NCI-H1092 treated with DMSO at 0.1 percent for 48 hours (cell line): ENCODE measurements at places on chromosomes 3 and 15.

- no peak for DNase-seq
Measured at GRCh38 chr3:105553851-105554250, 187.1 kb downstream of the ALCAM start.

DNA sequence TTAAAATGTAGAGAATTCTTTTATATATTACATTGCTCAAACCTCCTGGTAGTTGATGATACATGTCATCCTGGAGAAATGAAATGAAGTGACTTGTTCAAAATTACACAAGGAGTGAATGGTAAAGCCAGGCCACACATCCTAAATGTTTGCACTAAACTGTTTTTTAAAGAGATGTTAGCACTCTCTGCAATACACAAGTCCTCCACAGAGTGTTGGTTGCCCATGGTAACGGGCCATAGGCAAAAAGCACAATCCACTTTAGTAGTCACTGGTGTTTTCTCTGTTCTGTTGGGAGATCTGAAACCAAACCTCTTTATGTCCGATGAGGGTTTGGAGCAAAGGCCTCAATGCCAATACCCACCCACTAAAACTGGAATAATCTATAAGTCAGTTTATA, 907.4 kb downstream of the NTRK3 start:
- DNase-seq, result no peak

DNA sequence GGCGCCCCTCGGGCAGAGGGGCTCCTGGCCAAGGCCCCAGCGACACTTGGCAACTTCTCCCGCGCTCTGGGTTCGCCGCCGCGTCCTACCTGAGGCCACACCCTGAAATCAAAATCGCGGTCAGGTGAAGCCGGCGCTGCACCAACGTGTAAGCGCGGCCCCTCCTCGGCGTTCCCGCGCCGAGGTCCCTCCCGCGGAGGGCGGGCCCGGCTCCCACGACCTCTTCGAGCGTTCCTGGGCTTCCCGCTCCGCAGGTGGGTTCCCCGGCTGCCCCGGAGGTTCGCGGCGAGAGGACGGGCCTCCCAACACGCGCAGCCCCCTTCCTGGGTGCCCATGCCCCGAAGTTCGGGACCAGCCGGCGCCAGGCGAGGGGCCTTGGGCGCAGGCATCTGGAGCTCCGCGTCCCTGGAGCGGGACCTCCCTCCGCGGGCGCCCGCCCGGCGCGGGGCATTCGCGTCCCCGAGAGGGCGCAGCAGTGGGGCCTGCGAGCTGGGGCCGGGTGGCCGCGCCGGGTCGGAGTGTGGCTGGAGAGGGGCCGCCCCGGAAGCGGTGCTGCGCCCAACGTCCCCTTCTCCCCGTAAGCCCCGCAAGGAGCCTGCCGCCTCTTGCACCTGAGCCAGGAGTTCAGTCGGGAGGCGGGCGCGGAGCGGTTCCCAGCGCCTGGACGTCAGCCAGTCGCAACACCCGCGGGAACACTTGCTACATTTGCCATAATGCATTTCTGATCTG, 13.7 kb downstream of the PAK6 start:
- DNase-seq, result peak; percentile 13

DNA sequence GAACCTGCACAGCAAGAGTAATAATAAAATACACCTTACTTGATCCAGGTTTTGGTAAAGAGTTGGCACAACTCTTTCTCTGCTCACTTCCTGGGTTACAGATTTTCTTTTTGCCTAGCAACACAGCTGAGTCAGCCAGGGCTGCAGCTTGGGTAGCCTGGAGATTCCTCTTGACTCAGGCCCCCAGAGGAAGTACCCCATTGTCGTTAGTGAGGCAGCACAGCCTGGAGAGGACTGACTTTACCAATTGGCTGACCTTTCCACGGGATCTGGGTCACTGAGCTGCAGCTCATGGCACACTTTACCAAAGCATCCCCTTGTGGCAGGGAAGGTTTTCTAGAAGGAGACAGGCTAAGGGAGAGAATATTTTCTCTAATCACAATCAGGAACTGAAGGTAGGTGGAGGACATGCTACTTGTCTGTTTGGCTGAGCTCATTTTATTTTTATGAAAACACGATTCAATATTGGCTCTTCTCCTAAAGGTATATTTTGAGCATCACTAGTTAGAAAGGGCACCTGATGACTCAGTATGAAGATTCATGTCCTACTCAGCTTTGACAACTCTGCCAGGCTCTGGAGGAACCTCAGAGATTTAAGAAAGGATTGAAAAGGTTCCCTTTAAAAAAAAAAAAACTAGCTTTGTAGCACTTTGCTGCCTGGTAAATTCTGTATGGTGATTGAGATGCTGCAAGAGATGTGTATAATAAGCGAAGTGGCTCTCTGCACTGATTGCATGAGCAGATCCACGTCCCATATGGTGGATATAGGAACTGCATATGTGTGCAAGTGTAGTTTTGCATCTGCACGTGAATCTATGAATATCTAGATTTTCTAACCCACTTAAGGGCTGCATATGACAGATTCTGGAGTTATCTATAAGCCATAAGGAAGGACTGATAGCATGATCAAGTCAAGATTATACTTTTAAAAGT, 124.8 kb downstream of the CHDH start:
- no peak for DNase-seq

DNA sequence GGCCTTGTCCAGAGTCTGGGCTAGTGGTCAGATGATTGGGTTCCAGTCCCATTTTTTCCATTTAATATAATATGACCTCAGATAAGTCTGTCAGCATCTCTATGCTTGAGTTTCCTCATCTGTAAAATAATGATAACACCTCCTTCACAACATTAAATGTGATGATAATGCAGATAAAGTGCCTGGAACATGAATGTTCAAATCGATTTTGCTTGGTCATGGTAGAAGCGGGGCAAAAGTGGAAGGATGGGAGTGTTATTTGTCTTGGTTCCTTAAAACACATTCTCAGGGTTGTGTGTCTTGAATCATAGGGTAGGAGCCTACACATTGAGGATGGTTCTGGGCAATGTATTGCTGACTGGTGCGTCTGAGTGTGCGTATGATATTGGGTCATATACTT, 16.9 kb downstream of the ARIH2 start:
- no peak for DNase-seq

GRCh38 chr15:57553526-57553925, 38.2 kb upstream of the MYZAP start:
- no peak for DNase-seq

DNA sequence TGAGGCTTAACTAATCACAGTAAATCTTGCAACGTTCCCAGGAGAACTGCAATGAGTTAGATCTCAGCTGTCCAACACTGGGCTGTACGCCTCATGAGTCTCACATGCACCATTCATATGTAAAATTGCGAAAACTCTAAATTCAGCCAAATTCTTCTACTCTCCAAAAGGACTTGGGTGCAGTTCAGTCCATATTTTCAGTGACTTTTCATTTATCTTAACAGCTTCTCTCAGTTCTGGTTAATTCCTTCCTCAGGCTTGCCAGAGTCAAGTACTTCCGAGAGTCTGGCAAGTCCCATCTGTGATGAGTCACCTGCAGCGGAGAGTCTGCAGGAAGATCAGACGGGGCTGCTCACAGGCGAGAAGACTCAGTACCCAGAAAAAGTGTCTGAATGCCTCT, 11.5 kb downstream of the CCDC80 start:
- no peak for DNase-seq

DNA sequence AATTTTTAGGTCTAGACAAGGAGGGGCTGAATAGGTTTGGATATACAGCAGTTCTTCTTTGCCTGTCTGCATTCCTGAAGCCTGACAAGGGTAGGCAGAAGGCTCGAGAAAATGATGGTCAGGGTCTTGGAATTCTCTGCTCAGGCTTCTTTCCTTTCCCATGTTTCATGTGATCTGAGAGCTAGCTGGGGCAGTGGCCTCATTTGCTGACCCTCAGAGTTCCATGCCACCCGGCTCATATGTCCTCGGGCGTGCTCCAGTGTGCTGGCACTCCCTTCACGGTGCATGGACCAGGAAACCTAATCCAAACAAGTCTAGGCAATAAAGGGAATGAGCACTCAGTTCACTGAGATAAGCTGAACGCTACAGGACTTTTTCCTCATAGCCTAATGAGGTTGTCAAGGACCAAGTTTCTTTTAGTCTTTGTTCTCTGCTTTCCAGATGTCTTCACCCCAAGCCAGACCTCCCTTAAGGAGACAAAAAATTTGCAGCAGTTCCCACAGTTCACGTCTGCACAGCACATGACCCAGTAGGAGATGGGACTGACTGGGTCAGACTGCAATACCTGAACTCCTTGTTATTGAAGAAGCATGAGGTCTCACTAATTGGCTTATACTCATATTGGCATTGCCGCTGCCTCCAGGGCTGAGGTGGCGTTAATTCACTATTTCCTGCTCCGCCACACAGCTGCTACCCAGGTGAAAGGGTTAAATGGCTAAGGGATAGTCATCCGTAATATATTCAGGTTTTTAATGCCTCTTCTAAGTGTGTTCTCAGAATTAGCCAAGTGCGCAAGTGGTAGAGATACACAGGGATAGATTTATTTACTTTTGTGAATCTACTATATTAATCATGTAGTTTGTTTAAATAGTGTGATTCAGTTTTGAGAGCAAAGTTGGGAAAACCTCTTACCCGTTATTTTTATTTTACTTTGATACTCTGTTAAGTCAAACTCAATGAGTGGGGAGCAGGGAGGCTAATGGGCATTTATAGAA, 15.3 kb upstream of the RTP4 start:
- no peak for DNase-seq

DNA sequence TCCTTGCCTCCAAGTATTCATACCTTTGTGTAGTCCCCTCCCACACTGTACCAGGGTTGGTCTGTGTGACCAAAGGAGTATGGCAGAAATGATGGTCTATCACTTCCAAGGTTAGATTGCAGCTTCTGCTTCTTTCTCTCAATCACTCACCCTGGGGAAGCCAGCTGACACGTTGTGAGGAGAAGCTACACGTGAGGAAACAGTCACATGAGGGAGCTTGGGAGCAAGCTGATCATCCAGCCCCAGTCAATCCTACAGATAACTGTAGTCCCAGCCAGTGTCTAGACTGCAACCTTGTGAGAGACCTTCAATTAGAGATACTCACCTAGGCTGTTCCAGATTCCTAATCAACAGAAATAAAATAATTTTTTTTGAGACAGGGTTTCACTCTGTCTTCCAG, 6.2 kb upstream of the ZNF774 start:
- no peak for DNase-seq

DNA sequence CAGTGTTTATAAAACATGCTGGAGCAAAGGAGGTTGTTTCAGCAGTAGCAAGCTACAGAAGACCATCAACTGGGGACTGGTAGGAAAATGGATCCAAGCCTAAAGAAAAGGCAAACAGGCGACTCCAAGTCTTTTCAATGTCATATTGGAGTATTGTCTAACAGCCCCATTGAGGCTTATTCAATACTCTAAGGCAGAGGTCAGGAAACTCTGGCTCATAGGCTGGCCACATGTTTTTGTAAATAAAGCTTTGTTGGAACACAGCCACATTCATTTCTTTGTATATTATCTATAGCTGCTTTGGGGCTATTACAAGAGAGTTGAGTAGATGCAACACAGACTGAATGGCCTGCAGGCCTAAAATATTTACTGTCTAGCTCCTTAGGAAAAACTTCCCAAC, 77.5 kb downstream of the RPL22L1 start:
- DNase-seq, result no peak

GRCh38 chr15:66131831-66132230, 121.7 kb downstream of the MEGF11 start:
- DNase-seq, result no peak

DNA sequence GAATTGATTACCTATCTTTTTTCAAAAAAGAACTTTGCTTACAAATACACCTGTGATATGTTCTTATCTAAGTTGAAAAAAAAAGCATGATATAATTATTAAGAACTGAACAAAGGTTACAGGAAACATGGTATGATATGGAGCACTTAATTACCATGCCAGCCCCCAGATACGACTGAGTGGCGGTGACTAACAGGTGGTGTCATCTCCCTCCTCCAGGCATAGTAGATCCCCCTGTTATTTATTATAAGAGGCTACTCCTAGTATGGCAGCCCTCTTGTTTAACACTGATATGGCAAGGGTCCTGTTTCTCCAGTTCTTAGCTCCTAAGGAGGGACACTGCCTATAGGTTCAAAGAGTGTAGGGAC, 31.0 kb upstream of the TM4SF4 start:
- DNase-seq, result no peak

DNA sequence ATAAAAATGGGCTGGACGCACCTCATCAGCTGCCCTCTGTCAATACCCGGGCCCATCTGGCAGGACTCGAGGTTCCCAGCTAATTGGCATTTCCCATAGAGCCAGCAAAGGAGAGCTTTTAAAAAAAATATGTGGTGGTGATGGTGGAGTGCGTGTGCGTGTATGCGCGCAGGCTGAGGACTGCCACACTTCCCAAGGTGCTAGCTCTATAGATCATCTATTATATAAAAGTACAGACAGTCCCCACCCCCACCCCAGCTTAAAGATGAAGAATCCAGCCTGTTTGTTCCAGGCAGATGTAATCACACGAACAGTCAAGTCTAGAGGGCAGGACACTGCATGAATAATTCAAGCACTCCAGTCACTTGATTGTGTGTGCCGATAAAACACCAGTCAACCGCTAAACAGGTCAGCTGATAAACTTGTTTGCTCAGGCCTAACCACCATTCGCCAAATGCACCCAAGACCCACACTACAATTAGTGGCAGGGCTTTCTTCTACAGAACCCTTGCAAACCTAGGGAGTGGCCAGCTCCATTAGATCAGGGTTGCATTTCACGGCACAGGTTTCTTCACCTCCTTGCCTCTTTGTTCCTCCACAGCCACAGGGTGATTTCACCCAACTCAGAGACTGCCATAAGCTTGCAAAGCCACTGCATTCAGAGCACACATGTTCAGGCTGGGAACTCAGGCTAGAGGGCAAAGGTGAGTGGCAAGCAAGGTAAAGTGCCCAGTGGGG, 5.8 kb downstream of the TLE3 start:
- peak; percentile 73 for DNase-seq

DNA sequence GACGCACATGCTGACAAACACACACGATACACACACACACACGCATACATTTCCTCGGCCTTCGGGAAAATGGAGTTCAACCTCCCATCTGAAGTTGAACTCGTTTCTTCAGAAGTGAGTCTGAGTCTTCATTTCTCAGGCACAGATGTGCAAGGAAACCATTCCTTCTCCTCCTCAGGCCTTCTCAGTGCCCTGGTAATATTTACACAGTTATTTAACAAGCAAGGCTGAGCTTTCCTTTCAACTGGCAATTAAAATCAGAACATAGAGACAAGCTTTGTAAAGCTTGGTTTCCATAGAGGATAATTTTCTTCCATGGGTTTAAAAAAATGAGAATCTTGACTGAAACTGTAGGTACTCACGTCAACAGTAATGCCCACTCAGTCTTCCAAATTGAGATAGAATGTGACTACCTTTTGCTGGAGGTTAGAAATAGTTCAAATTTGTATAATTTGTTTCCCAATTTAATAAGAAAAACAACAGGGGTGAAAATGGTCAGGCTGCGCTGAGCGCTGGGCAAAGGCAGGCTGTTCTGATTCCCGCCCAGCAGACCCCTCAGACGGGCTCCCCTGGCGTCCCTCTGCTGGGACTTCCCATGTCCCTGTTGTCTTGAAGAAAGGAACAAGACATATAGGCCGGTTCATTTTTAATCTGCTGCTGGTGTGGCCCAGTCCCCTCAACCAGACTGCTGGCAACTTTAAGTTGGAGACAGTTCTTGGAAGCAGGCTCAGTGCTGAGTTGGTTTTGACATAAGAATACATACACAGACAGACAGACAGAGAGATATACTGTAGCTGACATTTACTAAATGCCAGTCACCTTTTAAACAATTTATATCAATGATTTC, 174.3 kb downstream of the XXYLT1 start:
- no peak for DNase-seq
